ENCODE measurements at places on chromosomes 5 and 9.

GRCh38 chr9:72315089-72315509 lies 49.9 kb downstream of the ZFAND5 start:
- DNase-seq, result no peak

- no peak for DNase-seq
These were observed 140.3 kb downstream of the ZSWIM6 start for GRCh38 chr5:61472172-61472958.

- DNase-seq, result no peak
These were observed 2326.0 kb upstream of the ACO1 start for GRCh38 chr9:30058463-30058862.

- no peak for DNase-seq
These were observed 27.7 kb upstream of the GFPT2 start for GRCh38 chr5:180380856-180381255.

DNA sequence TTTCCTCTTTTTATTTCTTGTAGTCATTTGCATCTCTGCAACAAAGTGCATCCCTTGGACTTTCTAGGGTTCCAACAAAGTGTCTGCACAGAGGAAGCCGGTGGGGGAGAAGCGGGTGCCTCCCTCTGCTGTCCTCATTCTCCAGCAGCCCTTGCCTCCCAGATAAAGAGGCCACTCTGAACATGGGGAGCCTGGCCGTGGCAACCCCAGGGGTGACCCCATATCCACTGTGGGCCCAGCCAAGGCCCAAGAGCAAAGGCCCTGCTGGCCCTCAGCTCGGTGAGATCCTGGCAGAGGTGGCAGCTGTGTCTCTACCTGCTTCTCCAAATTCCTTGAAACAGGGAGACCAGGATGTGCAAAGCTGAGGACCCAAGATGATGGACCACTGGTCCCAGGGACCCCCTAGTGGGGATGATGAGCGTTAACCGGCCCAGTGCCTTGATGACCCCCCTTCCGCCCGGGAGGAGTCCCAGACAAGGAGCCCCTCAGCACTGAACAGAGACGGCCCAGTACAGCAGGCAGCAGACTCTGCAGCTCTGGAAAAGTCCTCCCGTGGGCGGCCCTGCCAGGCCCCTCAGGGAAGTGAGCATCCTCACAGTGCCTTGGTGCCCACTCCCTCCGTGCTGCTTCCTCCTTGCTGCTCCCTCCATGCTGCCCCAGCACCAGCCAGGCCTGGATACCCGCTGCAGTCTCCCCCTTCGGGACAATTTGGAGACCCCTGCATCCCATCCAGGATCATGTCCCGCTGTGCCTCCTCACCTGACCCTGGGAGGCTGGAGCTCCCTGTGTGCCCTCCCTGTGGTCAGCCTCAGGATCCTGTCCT lies 62.5 kb downstream of the MRPL36 start:
- no peak for DNase-seq

GRCh38 chr5:136058039-136058971 lies 29.5 kb downstream of the TGFBI start:
- DNase-seq, result no peak

DNA sequence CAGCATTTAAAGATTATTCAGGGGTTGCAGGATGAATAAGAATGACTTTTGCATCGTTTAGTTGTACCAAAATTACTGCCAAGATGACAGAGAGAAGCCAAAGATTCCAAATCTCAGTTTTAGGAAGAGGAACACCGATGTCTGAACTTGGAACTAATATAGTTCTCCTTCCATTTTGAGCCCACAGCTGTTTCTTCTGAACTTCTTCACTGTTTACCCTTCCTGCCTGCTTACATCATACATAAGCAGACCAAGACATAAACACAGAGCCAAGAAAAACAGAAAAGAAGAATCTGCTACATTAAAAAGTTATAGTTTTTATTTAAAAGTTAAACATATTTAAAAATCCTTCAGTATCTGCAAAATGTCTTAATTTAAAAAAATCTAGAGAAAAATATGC lies 146.9 kb upstream of the RAPGEF1 start:
- no peak for DNase-seq

GRCh38 chr9:3916984-3917383 lies 382.9 kb downstream of the GLIS3 start:
- DNase-seq, result no peak

DNA sequence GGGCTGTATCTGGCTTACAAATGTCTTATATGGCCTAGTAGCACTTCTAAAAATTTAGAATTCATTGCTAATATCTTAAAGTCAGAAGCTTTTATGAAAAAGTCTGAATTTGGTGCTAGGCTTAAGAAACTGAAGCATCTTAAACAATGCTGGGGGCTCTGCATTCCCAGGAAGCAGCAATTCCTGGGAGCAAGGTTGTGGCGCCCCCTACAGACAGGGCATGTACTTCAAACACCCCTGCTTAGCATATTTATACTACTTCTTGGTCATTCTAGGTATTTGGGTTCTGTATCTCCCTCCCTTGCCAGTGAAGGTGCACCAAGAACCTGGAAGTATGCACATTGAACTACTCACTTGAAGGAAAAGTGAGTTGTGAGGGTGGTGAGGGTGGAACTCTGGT lies 64.6 kb upstream of the GRIA1 start:
- DNase-seq, result no peak

GRCh38 chr5:133428072-133428660 lies 184.2 kb downstream of the FSTL4 start:
- DNase-seq, result no peak

- no peak for DNase-seq
These were observed 516 bp downstream of the MAST4 start for GRCh38 chr5:66596636-66597182.

- no peak for DNase-seq
These were observed 26.2 kb upstream of the ACOT12 start for GRCh38 chr5:81420039-81420667.

GRCh38 chr9:16869131-16869881 lies 1.2 kb downstream of the BNC2 start:
- no peak for DNase-seq

DNA sequence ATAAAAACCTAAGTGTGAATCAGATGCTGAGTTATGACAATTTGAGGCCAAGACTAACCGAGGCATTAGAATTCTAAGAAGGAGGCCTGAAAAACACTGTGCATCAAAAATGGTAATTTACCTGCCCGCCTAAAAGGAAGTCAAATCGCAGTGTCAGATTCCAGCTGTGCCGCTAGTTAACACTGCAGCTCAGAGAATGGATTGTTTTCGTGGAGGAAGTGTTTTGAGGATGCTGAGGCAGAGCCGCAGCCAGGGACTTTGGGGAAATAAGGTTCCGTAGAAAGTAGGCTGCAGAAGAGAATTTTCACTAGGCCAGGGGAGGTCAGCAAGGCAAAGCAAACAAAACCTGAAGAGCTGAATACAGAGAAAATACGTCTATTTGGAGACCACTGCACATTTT lies 226.4 kb upstream of the ISL1 start:
- no peak for DNase-seq

GRCh38 chr5:111404270-111404769 lies 108.0 kb downstream of the STARD4 start:
- DNase-seq, result no peak

- no peak for DNase-seq
These were observed 5.8 kb upstream of the CARNMT1 start for GRCh38 chr9:75033791-75034473.

DNA sequence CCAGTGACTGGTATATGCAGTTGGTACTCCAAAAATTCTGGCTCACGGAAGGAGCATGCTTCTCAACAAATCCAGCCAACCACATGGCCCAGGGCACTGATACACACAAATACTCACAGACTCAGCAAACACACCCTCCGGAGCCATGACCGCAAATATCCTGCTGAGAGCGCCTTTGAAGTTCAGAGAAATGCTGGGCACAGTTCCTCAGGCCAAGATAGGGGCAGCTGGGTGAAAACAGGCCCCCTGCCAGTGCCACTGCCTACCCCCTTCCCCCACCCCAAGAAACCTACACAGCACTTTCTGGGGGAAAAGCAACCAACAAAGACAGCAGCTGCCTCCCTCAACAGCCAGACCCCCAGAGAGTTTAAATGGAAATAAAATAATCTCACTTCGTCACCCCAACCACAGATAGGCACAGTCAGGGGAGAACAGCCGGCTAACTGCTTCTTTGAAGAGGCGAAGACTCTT lies 120.0 kb downstream of the C5orf15 start:
- no peak for DNase-seq

DNA sequence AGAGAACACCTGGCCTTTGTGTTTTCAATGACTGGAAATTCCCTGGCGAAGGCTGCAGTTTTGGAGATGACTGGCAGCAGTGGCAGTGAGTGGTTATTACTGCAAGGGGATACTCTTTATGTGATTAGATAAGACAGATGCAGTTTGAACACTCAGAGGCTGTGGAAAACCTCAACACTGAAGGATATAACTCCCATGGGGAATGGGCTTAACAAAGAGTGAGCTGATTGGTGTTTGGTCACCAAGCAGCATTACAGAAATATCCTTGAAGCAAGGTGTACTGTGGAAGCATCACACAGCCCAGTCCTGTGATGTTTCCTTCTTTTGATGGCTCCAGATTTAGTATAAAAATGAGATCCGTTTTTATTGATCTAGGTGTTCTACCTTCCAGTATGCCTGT lies 490.7 kb upstream of the PTPRD start:
- DNase-seq, result no peak

DNA sequence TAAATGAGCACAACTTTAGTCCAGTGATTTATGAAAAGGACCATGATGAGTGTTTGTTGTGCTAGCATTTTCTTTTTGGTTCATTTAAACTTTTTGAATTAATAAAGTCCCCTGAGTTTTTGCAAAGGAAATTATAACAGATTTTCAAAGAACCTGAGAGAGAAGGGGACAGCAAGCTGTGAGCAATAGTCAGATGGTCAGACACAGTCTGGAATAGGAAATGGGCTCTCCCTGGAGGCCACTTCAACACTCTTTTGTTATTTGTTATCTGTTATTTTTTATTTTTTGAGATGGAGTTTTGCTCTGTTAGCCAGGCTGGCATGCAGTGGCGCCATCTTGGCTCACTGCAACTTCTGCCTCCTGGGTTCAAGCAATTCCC lies 171.1 kb downstream of the ARHGEF28 start:
- no peak for DNase-seq

- no peak for DNase-seq
These were observed 624 bp downstream of the FBXW11 start for GRCh38 chr5:172005708-172006320.

DNA sequence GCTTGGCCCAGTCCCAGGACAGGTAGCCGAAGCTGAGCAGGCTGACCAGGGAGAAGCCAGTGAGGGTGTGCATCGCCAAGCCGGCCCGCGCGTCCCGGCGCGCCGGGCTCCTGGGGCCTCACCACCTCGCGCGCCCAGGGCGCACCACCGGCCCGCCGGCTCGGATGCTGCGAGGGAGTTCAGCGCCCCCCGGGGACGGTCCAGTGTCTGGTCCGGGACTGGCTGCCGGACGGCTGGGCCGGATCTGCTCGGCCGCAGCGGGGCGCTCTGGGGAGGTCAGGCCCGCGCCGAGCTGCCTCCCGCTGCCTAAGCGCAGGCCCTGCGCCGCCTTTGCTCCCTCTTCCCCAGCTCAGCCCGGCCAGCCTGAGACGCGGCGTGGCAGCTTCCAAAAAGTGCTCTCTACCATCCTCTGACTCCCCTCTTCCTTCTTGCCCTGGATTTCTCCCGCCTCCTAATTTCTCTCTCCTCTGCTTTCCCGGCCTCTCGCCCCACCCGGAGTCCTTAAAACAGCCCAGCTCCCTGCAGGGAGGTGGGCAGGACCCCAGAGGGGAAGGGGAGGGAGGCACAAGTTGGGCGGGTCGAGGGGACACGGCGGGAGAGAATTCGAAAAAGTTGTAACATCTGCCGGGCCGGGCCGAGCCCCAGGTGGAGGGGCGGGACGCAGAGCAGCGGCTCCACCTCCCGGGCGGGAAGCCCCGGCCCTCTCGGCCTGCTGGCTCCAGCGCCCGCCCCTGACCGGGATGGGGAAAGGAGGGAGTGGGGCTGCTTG lies at the start of gene ARSI:
ARSI (minus strand) TSS at position 605 of the 769 bp plus-strand sequence; CDS start at position 73, 532 bp downstream.
- DNase-seq, result no peak

DNA sequence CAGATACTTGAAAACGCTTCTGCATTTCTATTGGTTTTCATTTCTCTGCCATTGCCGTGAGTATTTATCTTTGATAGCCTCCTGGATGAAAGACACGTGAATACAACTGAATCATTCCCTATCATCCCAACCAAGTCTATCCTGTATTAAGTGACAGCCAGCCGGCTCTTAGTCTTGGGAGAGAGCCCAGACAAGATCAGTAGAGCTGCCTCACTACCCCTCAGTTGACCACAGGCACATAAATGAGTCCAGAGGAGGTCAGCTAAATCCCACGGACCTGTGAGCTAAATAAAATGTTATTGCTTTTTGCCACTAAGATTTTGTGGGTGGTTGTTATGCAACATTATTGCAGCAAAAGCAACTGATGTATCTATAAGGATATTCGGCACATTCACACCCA lies 639.0 kb upstream of the ACO1 start:
- no peak for DNase-seq

DNA sequence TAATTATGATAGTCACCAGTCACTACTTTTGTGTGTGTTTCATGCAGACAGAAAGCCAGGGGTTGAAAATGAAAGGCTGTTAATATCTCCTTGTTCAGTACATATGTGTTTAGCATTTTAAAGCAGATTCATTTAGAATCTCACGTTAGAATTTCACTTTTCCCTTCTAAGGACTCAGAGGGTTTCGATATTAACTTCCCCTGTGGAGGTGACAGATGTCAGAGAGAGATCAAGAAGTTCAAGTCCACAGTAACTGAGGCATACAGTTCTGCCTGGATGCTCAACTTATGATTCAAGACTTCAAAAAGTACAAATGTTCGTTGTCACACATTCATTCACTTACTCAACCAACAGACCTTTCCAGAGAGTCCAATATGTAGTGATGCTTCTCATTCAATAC lies 251.1 kb downstream of the EBF1 start:
- no peak for DNase-seq
